ENCODE measurements at places on chromosomes 4 and X.

GRCh38 chr4:128560754-128561495 is 248.6 kb upstream of the JADE1 start:
- no peak for DNase-seq

DNA sequence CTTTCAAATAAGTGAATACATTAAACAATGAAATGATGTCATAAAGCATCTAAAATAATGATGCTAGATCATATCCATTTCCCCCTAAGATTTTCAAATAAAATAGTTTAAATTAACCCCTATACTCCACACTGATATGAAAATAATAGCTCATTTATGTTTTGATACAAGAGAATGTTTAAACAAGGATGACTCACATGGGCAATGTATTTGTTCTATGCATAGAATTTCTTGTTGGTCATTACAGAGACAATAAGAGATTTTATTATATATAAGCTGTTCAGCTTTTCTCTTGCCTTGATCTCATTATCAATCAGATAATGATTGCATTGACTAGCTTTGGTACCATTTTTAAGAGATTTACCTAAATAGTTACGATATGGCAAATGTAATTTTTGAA is 411.7 kb downstream of the ARHGAP24 start:
- DNase-seq = no peak

GRCh38 chr4:42281324-42282020 is 115.8 kb upstream of the SHISA3 start:
- no peak for DNase-seq

DNA sequence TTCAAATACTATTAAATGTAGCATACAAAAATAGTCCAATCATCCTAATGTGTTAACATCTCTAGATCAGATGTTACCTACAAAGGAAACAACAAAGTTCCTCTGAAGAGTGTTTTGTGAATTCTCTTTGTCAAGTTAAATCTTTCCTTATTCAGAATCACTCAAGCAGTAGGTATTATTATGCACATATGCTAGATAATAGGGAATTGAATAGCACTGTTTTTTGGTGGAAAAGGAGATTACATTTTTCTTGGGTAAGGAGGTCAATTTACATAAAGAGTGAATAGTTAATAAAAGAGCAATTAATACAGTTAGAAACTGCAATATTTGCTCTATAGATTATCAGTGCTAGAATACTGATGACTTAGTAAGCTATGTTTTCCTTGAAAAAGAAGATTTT is 130.7 kb downstream of the BTC start:
- no peak for DNase-seq

GRCh38 chrX:6227453-6227835 is 1.2 kb downstream of the NLGN4X start:
- DNase-seq = no peak

DNA sequence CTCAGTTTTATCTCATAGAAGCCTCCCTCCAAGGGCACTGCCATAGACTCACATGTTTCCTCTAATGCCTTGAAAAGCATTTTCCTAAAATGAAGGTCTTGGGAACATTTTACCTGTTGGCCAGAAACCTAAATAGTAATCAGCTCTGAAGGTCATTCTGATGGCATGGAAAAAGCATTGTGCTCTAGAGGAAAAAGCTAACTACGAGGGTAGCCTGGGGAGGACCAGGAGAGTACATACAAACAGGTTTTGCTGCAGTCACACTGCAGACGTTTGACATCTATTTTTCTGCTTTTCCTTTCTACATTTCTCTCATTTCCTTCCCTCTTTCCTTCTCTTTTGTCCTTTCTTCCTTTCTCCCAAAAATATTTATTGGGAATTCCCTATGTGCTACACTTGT is 103.3 kb upstream of the SORBS2 start:
- DNase-seq = no peak

GRCh38 chr4:186727169-186727976 is 3.7 kb upstream of the FAT1 start:
- DNase-seq = no peak

GRCh38 chr4:101208171-101208570 is 139.2 kb downstream of the PPP3CA start:
- no peak for DNase-seq

GRCh38 chrX:40085102-40085551 is 12.6 kb downstream of the BCOR start:
- DNase-seq = no peak

GRCh38 chr4:161320377-161320776 is 843.4 kb downstream of the FSTL5 start:
- no peak for DNase-seq

DNA sequence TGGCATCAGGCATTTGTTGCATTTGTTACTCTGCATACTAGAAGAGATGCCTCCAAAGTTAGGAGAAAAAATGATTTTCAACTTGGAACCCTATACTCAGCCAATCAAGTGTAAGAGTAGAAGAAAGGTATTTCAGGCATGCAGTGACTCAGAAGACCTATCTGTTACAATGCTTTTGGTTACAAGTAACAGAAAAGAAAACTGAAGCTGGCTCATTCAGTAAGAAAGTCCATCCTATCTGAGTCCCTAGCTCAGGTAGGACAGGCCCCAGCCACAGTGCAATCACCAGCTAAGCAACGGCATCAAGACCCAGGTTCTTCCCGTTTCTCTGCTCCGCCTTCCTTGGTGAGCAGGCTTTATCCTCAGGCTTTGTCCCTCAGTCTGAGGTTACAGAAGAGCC is 23.3 kb downstream of the MECP2 start:
- no peak for DNase-seq

- no peak for DNase-seq
These were observed 731.4 kb downstream of the FAT4 start for GRCh38 chr4:126046081-126046614.

GRCh38 chr4:23291139-23291538 is 598.4 kb downstream of the GBA3 start:
- no peak for DNase-seq

DNA sequence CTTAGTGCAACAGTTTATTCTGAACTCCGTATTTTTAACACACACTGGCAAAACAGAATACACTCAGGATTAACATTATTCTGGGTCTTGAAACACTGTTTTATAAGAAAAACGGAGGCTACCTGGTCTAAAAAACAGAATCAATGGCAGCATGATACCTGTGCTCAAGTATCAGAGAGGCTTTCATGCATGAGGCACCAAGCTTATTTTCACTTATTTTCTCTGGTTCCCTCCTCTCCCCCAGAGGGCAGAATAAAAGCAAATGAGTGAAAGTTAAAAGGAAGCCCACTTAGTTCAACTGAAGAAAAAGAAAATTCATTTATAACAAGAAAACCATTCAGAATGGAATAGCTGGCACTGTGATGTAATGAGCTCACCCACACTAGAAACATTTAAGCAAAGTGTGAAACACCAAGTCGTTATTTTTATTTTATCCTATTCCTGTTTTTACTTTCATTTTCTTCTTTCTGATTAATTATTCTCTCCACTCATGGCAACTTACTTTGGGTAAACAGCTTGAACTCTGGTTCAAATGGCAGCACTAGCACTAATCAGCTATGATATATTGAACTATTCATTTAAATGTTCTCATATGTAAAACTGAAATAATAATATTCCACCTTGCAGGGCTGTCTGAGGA is 211.8 kb downstream of the PPP3CA start:
- DNase-seq = no peak

GRCh38 chr4:7041801-7042502 is 1.2 kb upstream of the TADA2B start:
- no peak for DNase-seq

GRCh38 chrX:130975947-130976346 is 72.9 kb upstream of the ENOX2 start:
- no peak for DNase-seq

DNA sequence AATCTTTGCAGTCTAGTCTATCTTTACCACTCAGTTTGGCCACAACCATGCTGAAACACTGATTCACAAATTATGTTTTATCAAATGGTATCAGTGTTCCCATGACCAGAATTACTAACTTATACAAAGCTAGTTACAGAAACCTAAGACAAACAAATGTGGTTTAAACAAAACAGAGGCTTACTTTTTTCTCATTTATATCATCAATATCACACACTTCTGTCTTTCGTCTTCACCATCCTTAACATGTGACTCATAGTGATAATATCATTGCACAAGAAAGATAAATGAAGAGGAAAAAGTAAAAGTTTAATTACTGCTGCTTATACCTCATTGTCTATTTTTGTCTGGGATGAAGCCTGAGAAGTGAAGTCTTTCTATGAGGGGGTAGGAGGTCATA is 406.6 kb downstream of the PCDH10 start:
- DNase-seq = no peak

DNA sequence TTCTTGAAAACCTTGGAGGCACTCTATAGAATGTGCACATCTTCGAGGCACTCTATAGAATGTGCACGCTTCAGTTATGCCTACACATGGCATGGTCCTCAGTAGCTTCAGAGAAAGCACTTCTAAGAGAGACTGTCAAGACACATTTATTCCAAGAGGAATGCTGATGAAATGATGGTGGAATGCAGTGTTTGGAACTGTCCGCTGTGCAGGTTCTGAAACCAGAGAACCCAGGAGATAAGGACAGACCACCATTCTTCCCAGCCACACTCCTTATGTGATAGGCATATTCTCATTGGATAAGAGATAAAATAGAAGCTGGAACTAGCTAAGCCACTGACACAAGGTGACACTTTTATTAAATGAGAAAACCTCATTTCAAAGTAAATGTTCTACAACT is 263.3 kb downstream of the NLGN4X start:
- DNase-seq = no peak

- DNase-seq = no peak
These were observed 163.1 kb downstream of the ARAP2 start for GRCh38 chr4:36081185-36081584.

- no peak for DNase-seq
These were observed 15.3 kb downstream of the CTAG1B start for GRCh38 chrX:154603438-154604430.

GRCh38 chr4:7759216-7759615 is 180.4 kb downstream of the AFAP1 start:
- no peak for DNase-seq

DNA sequence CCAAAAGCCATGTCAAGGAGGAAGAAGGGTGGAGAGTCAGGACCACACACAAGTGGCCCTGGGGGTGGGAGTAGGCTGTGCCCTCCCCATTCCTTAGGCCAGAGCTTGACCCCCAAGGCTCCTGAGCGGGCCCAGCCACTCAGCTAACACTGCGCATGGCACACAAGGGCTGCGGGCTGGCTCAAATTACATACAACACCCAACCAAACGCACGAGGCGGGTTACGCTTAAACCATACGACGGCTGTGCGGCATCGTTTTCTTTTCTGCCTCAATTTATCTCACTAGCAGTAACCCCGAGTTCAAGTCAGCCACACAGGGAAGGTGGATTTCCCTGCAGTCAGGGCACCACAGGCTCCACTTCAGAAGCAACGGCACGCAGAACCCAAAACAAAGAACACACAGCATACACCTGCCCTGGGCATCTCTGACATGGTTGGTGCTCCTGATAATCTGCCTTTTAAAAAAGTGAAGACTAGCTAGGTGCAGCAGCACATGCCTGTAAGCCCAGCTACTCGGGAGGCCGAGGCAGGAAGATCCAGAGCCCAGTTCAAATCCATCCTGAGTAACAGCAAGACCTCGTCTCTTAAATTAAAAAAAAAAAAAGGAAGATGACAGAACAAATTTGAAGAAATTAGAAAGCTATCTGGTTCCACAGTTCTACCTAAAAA is 2.9 kb downstream of the GAK start:
- no peak for DNase-seq

DNA sequence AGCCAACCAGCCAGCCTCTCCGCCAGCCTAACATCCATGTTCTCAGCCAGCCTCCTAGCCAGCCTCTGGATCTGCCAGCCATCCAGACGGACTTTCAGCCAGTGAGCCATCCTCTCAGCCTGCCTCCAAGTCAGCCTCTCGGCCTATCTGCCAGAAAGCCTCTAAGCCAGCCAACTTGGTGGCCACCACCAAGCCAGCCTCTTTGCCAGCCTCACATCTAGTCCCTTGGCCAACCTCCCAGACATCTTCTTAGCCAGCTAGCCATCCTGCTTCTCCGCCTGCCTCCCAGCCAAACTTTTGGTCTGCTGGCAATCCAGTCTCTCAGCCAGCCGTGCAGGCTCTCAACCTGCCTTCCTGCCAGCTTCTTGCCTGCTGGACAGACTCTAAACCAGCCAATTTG is 16.4 kb upstream of the ARAP2 start:
- DNase-seq = no peak

DNA sequence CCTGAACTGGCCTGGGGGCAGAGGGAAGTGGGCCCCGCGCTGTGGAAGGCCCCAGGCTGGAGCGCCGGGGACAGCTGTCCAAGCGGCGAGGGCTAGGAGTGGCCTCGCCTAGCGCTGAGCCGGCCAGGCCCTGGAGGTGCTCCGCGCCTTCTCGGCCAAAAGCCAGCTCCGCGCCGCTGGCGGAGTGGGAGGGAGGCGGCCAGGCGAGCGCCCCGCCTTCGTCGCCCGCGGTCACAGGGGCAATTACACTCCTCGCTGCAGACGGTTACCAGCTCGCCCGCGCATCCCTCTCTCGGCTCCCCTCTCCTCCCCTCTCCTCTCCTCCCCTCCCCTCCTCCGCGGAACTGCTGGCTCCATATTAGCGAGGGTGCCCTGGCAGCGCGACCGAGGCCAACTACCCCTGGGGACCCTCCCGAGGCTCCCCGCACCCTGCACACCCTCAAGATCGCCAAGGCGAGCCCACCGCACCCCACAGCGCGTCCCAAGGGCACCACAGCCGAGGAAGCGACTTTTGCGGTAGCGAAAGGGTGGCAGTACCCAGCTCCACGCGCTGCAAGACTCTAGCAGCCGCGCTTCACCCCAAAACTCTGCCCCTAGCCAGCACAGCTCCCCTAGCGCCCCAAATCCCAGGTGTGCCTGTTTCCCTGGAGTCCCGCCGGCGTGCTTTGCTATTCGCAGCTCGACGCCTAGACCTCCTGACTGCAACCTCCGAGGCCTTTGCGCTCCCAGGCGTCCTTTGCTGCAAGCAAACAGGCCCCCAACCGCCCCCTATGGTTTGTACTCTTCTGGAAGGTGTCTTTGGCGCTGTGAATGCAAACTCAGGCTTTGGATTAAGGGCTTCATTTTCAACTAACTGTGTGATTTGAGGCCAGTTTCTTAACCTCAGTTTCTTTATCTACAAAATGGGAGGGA is 91.4 kb downstream of the BCOR start:
- DNase-seq = no peak

DNA sequence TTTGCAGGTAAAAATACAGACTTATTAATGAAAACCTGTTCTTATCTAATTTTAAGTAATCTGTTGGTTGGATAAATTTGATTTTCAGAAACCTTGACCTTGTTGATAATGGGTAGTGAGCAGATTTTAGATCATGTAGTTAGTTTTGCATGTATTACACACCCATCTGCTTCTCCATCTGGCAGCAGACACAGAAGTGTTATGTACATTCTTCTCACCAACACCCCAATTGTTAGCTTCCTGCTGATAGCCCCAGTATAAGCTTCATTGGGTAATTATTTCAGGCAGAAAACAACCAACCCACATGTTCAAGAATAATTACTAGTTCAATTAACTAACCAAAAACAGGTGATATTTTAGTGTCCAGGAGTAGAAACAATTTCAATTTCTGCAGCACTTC is 1740.5 kb upstream of the AGA start:
- DNase-seq = no peak

GRCh38 chr4:102560571-102561341 is 59.6 kb downstream of the NFKB1 start:
- DNase-seq = no peak

Data from stimulated activated CD8-positive, alpha-beta memory T cell treated with anti-CD3 and anti-CD28 coated beads, Interleukin-4, amount 100 ng/mL, for 1 hour (primary cell).